Heart left ventricle (tissue), 16 donors: ENCODE measurements at places on chromosomes 5 and 9.

DNA sequence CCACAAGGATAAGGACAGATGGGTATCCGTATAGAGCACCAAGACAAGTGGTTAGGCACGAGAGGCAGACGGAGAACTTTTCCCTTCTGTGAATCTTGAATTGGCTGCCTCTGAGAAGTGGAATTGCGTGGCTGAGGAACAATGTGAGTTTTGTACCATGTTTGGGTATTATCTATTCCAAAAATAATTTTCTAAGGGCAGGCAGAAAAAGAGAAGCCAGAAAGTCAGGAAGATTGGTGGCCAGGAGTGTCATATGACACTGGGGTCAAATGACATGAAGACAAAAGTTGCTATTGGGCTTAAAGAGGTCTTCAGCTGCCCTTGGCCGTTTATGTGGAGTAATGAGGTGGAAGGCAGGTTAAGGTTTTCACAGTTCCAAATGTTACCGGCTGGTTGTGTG, 14.5 kb downstream of the HABP4 start:
- DNase-seq = no peak

DNA sequence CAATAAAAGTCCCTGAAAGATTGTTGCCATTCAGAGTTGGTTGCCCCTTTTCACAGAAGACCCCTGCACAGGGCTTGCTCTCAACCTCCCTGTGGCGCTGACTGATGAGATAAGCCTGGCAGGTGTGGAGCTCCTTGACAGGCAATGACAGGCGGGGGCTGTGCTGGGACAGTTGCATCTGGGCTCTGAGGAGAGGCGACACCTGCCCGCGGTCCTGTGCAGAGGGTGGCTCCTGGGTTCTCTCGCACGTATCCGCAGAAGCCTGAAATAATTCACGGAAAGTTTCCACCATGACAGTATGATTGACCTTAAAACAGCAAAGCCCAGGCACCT, 19.8 kb upstream of the EXOC3 start:
- no peak for DNase-seq

DNA sequence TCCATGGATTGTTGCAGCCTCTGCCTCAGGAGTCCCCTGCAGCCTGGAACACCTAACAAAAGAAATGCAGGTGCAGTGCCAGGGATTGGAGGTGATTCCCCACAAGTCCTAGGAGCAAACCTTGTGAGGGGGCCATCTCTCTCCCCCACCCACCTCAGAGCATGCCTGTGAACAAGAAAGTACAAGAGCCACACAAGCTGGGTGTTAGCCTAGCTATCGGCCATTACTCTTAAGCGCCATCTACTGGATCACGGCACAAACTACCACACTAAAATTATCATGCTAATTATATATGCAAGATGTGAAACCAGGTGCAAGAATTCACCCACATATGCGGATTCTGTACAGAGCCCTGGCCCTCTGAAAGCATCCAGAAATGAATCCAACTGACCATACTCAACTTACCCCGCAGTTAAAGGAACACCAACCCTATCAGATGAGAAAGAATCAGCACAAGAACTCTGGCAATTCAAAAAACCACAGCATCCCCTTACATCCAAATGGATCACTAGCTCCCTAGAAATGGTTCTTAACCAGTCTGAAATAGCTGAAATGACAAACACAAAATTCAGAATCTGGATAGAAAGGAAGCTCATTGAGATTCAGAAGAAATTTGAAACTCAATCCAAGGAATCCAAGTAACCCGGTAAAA, 16.5 kb upstream of the PRSS3 start:
- no peak for DNase-seq

DNA sequence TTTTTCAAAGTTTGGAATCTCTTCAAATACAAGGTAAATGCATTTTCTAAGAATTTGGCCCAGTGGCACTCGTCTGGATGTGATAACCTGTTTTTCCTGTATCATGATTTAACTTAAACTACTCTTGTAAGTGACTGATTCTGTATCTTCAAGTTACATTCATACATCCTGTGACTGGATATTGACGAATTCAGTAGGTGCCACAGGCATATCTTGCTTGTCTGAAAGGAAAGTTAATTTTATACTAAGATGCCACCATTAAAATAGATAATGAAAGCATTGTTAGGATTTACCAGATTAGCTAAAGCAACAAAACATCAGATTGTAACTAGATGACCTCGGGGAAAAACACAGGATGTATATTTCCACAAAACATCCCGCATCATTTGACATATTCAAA, 175.3 kb upstream of the ZNF608 start:
- no peak for DNase-seq

DNA sequence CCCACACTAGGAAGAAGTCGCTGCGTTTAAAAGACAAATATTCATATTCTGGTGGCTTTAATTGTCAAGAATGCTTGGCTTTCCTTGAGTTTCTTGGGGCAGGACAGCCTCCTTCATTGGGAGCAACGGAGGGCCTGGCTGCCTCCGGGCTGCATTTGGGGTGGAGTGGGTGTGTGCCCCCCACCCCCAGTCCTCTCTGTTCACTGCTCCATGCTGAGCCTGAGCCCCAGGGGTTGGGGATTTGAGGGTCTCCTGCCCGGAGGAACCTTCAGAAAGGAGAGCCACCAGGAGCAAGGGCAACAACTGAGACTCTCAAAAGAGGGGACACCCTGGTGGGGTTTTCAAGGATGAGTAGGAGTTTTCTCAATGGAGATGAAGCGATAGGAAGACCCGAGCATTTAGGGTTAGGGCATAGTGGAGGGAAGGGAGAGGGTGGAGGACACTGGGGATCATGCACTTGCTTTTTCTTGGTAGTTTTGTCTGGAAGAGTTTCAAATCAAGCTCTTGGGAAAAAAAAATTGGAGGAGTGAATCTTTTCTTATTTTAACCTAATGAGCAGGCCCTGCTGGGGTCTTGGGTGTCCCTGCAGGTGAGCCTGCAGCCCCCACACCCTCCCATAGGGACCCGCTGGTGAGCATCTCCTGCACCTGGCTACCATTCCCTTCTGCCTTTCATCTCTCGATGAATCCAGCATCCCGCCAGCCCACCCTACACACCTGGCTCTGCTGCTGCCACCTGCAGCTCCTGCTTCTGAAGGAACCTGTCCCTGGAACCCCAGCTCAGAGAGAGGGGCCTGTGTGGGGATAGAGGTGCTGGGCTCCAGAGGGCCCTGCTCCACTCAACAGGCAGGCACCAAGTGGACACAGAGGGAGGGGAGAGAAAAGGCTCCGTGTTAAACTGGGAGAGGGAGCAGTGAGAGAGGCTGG, 4.1 kb downstream of the SLC6A19 start:
- no peak for DNase-seq

GRCh38 chr9:81684635-81685034, 4.7 kb downstream of the TLE1 start:
- no peak for DNase-seq

- DNase-seq = no peak
These were observed 53.3 kb downstream of the NREP start for GRCh38 chr5:111703662-111704061.

DNA sequence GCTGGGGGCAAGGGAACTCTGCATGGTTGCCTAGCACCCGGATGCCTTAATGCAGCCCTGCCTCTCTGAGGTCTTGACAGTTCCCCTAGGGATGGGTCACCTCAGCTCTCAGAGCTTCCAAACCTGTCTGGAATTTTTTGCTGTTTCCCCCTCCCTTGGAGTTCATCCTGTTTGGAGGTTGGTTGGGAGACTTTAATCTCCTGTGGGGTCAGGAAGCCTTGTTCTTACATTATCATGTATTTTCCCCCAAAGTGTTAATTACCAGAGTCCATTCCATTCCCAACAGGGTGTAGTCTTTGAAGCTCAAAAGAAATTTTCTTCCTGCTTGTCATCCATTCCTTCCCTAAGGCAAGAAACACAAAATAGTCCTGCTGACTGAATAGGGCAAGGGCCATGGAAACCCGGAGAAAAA, 150.3 kb upstream of the SPRY4 start:
- no peak for DNase-seq

- DNase-seq = no peak
These were observed 28.8 kb upstream of the POMT1 start for GRCh38 chr9:131473891-131474290.

DNA sequence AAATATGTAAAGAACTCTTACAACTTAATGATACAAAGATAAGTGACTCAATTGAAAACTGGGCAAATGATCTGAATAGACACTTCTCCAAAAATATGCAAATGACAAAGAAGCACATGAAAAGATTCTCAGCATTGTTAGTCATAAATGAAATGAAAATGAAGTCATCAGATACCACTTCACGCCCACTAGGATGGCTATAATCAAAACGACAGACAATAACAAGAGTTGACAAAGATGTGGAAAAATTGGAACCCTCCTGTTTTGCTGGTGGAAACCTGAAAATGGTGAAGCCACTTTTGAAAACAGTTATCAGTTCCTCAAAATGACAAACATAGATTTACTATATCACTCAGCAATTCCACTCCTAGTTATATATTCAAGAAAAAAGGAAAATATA, 7.9 kb upstream of the SYK start:
- no peak for DNase-seq

DNA sequence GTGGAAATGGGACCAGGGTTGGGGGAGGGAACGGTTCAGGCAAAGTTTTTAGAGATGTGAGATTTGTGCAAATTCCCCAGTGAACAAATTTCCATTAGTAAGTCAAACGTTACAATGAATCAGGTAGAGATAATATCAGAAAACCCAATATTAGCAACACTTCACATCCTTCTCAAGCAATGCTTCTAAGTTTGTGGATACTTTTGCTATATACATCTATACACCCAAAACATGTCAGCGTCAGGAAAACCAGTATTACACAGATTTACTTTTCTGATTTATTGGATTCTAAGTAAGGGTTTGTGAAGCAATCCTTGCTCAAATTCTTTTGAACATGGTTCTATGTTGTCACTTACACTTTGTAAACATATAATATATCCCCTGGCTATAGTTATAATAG, 6.5 kb downstream of the ALDH1A1 start:
- no peak for DNase-seq

DNA sequence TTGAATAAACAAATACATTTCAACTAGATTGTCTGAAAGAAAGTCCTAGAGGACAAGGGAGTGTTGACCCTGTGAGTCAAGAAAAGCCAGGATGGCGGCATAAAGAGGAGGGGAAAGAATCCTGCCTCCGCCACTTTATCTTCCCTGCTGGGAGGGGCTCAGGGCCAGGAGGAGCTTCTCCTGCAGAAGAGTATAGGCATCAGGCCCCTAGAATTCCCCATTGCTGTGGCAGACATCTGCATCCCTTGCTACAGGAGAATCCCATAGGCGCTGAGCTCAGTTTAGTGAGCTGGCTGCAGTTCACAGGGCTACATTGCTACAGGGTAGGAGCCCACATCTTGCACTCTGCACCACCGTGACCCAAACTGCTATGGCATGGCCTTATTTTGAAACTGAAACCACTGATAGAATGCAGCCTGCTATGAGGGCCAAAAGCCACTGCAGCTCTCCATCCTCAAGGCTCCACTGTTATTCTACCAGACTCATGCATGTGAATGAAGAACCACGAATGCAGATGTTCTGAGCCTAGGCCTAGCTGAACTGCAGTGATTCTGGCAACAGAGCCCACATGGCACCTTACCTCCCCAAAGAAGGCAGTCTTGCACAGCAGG, 941.4 kb upstream of the CTNND2 start:
- no peak for DNase-seq

GRCh38 chr9:4983601-4984165, 1.4 kb upstream of the JAK2 start:
- no peak for DNase-seq

DNA sequence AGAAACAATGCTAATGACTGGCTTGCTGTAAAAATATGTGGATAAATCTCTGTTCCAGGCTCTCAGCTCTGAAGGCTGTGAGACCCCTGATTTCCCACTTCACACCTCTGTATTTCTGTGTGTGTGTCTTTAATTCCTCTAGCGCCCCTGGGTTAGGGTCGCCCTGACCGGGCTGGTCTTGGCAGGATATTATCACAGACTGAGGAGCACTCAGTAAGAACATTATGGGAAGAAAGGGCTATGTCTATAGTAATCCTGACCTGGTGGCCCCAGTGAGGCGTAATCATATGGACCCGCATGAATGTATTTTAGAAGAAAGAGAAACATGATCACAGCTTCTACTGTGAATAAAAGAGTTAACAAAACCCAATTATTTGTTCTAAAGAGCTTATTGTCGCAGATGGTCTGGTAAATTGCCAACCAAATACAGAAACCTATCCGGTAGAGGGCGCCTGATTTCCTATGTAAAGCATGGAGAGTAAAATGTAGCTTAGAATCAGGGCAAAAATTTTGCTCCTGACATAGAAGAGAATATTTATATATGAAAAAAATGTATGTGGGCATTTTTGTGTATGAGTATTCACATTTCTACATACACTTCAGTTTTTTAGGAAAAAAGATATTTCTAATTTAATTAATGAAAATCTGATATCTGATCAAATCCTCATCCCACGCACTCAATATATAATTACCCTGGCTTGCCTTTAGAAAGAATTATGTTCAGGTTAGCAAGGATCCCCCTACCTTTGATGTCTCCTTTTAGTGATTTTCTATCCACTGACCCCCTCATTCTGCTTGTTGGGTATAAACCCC, 5.8 kb upstream of the IFNA1 start:
- no peak for DNase-seq

- DNase-seq = no peak
These were observed 167.6 kb upstream of the SMIM23 start for GRCh38 chr5:171617817-171618591.

DNA sequence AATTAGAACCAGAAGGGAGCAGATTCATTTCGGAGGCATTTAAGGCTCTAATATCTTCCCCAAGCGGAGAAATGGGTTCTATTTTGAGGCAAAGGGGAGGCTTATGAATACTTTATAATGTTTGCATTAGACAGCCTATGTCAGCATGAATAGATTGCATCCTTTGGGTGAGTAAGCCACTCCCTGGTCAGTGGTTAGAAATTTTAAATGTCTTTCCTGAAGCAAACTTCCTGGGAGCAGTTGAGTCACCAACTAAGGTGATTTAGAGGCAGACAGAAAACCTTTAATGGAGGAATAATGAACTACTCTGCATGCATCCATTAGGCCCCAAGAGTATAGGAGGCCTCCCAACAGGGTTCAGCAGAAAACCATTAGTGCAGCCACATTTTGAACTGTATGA, 204.9 kb downstream of the ELAVL2 start:
- no peak for DNase-seq
